AG08395 (cell line): ENCODE measurements at places on chromosomes 7 and 10.
A peak's percentile ranks its signal among the peaks of the same experiment; 100 is the strongest.

DNA sequence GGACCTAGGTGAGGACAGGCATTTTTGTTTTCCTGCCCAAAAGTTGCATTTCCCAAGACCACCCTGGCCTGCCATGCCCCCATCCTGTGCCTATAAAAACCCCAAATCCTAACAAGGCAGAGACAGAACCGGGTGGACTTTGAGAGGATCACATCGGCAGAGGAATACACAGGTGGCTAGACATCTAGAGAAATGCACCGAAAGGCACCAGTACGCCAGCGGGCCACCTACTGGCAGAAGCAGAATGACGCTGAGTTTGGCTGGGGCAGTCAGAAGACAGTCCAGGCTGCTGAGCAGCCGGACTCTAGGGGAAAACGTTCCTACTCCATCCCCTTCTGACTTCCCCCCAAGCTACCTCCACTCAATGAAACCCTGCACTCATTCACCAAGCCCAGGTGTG, 2.8 kb downstream of the AKR1C4 start:
- no peak for DNase-seq

DNA sequence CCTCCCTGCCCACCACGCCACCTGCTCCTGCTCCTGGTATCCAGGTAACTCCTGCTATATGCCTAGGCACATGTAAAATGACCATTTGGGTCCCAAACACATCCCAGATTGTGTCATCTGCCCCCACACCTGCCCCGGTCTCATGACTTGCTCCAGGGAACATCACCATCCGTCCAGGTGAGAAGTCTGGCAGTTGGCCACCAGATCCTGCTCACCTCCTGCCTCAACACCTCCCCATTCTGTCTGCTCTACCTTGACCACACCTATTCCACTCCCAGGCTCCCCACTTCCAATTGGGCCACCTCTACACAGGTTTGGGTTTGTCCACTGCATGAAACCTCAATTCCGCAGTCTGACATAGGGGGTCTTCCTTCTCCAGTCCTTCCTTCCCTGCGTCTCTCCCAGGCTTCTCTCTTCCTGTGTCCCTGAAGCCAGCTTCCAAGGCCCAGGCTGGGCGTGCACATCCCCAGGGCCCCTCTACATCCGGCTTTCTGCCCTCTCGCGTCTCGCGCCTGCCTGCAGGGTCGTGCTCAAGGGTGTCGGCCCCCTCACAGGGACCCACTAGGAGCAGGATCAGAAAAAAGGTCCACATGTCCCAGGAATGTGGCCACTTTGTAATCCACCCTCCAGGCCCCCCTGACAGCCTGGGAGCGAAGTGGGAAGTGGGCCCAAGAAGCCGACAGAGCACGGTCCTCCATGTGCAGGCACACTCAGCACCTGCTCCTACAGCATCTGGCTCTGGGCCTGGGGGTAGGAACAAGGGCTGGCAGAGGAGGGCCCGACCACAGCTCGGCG, 49.3 kb upstream of the DAGLB start:
- DNase-seq = no peak

DNA sequence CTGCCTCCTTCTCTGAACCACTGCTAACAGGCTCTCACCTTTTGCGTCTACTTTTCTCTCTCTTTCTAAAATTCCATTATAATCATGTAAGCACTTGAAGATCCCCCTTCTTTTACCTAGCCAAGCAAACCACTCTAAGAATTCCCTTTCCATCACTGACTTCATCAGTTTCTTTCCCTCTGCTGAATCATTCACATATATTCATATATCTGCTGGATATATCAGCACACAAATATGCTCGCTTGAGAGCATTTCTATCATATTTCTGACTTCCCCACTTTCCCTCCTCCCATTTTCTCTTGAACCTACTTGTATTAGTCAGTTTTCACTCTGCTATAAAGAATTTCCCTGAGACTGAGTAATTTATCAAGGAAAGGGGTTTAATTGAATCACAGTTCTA, 84.2 kb upstream of the LRRN3 start:
- peak; percentile 7 for DNase-seq

GRCh38 chr7:85060696-85061095, 126.2 kb downstream of the SEMA3D start:
- no peak for DNase-seq

DNA sequence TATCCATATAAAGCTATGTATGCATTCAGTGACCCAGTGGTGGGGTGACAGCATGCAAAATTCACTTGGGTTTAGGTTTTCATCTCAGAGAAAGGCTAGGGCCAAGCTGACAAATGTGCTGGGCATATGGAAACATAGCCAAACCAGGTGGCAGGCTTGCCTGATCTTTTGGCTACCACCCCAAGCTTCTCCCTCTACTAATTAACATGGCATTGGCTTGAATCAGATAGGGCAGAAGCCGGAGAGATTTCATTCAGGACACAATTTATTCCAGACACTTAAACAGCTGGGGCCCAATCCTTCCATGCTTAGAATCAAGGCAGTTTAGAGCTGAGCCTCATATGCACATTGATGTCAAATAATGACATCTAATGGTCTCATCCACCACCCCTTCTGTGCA, 95.5 kb upstream of the AGK start:
- no peak for DNase-seq

- DNase-seq = no peak
Observed at GRCh38 chr10:105949721-105950120, 1214.8 kb downstream of the SORCS1 start.

- no peak for DNase-seq
Observed at GRCh38 chr10:90162271-90162853, 461.0 kb downstream of the KIF20B start.

- DNase-seq = peak; percentile 63
Observed at GRCh38 chr10:118241229-118242137, 100.6 kb downstream of the FAM204A start.

DNA sequence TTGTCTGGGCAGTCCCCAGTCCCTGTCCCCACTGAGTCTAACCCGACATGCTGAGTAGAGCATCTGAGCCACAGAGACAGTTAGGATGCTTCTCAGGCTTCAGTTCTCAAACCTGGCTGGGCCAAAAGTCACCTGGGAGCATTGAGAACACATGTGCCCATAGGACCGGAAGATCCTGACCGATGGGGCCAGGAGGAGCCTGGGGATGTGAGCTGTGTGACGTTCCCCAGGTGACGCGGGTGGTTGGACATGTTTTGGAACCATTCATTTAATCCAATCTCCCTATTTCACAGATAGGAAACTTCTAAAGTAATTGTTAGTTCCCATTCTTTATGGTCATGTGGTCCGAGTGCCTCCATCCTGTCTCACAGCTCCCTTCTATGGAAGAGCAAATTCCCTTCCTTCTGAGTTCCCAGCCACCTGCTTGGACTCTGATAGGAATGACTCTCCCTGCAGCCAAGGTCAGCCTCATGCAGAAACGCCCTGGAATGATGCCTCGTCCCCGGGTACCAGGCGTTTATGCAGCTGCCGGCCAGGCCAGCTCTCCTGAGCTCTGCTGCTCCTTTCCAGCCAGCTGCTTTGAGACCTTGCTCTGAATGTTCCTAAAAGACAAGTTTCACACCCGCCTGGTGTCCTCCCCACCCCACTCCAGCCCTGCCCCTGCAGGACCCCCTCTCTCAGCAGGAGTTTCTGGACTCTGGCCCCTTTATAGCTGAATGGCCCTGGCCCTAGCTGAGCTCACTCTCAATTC, 166.5 kb upstream of the RHEB start:
- no peak for DNase-seq

GRCh38 chr10:6781133-6781770, 201.2 kb upstream of the PRKCQ start:
- no peak for DNase-seq
